ENCODE measurements at places on chromosomes 3 and 15. TPM values are rescaled to one million over a fixed set of nuclear protein-coding genes. Genes with fewer than 3 reads are reported as not detected.

- peaks cover 41% of the 10 kb centered on the region for H3K4me1 ChIP-seq
- peak overlapping the region; percentile 23 for H3K4me3 ChIP-seq
- H3K27me3 ChIP-seq: peaks cover 13% of the 10 kb centered on the region
- H3K36me3 ChIP-seq: no peaks in the 10 kb centered on the region
- DNase-seq: peak; percentile 65
Observed at GRCh38 chr3:46700772-46701171, 420 bp upstream of the TMIE start.

DNA sequence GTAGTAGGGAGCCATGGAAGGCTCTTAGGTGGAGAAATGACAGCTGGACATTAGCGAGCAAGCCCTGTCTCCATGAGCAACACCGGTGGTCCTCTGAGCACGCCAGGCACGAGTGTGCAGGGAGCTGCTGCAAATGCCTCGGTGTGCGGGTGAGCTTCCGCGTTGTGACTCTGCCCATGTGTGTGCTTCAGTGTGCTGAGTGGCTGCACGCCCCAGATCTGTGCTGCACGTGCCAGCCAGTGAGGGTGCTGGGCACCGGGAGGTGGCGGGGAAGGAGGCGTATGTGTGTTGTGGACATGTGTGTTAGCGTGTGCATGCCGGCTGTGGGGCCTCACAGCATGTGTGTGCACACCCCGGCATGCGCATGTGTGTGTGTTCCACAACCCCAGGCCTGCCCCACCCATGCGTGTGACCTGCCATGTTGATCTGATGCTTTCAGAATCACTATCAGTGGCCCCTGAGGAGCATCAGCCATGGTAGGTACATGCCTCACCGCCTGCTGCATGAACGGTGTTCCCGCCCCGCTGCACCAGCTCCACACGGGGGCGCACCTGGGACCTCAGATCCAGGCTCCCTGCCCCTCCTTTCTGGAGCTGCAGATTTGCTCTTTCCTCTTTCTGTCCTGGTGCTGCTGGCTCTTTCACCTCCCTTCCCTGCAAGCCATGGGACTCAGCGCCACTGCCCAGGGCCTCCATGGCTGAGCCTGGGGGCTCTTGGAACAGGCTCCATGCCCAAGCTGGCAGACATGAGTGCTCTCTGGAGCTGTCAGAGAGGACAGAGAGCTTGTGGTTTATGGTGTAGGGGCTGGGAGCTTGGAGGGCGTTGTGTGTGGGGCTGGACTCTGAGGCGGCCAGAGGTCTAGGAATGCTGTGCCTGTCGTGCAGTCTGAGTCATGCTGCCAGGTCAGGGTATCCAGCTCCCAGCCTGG lies 169.4 kb downstream of the TBC1D2B start:
- H3K4me3 ChIP-seq: no peak overlapping the region
- H3K27ac ChIP-seq: no peak overlapping the region
- H3K27me3 ChIP-seq: no peaks in the 10 kb centered on the region
- peak; percentile 68 for DNase-seq
- no peaks in the 10 kb centered on the region for H3K4me1 ChIP-seq

DNA sequence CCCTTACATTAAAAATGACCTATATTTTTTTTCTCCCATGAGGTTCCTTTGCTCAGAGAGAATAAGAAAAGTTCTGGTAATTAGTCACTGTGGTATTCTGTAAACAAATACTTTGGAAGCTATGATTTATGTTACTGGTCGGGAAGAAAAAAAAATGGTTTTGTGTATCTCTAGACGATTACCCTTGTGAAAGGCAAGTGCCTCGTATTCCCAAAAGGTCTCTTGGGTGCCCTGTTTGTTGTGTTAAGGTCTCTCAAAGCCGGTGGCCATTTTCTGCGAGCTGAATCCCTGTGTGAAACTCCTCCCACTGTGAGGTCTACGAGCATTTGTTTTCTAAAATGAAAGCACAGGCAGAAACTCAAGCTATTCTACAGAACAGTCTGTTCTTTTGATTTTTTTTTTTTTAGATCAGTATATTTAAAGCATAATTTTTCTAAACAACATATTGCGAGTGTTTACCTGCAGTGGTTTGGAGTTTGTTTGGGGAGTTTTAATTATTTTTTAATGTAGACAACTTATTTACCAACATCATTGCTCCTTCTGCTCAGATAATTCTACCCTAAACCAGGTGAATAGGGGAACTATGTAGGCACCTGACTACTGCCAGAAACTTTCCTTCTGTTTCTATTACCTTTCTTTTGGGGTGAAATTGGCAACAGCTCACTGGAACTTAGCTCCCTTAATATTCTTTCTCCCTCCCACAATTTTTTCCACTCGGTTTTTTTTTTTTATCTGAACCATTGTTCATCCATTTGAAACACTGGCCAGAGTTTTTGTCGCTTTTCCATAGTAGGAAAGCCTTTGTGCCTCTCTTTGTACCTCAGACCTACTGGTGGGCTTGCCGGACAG lies 44.0 kb downstream of the ZBTB38 start:
- peaks cover 50% of the 10 kb centered on the region for H3K36me3 ChIP-seq
- peak overlapping the region; percentile 88 for H3K27ac ChIP-seq
- peaks cover 80% of the 10 kb centered on the region for H3K4me1 ChIP-seq
- H3K27me3 ChIP-seq: no peaks in the 10 kb centered on the region

- H3K27me3 ChIP-seq: no peaks in the 10 kb centered on the region
- H3K36me3 ChIP-seq: no peaks in the 10 kb centered on the region
- no peaks in the 10 kb centered on the region for H3K4me1 ChIP-seq
- H3K4me3 ChIP-seq: no peak overlapping the region
- no peak for DNase-seq
Observed at GRCh38 chr15:27906802-27907201, 192.3 kb downstream of the OCA2 start.

Gene SCAANT1
- not detected for total RNA-seq

DNA sequence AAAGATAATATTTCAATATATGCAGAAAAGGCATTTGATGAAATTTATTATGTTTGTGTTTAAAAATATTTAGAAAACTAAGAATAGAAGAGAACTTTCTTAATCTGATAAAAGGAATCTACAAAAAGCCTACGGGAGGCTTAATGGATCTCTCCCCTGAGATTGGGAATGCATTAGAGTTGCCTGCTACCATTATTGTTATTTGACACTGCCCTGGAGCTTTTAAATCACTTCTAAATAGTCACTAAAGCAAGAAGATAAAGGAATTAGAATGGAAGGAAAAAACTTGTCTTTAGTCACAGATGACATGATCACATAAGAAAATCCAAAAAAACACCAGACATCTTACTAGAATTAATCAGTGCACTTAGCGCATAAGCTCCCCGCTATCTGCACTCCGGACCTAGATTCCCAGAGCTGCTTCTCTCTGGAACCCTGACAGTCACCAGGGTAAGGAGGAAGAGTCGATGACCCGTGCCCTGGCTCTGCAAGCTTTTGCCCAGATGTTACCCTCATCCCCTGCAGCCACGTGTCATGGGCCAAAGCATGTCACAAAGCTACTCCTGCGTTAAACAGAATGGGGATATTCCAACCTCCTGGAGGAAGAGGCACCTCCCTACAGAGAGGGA lies 97.1 kb downstream of the MINAR1 start:
- peaks cover 8% of the 10 kb centered on the region for H3K27me3 ChIP-seq
- no peak for DNase-seq
- no peaks in the 10 kb centered on the region for H3K4me1 ChIP-seq

GRCh38 chr3:63818282-63819150 lies 583 bp upstream of the C3orf49 start:
- H3K4me1 ChIP-seq: peaks cover 6% of the 10 kb centered on the region
- no peak for DNase-seq
- no peaks in the 10 kb centered on the region for H3K36me3 ChIP-seq
- H3K27me3 ChIP-seq: no peaks in the 10 kb centered on the region
- H3K4me3 ChIP-seq: no peak overlapping the region

DNA sequence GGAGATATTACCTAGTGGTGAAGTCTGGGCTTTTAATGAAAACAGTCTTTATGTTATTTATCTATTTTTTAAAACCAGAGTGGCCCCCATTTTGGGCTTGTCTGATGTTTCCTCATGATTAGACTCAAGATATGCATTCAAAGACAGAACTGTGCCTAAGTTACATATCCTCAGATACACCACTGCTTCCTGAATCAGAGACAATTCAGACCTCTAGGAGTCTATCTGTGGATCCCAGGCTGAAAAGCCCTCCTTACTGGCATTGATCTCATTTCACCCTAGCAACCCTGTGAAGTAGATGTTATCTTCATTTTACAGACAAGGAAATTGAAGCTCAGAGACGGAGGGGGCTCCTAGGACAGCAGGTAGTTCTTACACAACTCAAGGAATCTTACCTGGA lies 16.8 kb upstream of the TGM5 start:
- H3K4me3 ChIP-seq: no peak overlapping the region
- H3K27ac ChIP-seq: no peak overlapping the region
- no peaks in the 10 kb centered on the region for H3K27me3 ChIP-seq
- no peaks in the 10 kb centered on the region for H3K4me1 ChIP-seq
- DNase-seq: no peak
- no peaks in the 10 kb centered on the region for H3K36me3 ChIP-seq

Gene SLC28A1
- not detected for total RNA-seq

DNA sequence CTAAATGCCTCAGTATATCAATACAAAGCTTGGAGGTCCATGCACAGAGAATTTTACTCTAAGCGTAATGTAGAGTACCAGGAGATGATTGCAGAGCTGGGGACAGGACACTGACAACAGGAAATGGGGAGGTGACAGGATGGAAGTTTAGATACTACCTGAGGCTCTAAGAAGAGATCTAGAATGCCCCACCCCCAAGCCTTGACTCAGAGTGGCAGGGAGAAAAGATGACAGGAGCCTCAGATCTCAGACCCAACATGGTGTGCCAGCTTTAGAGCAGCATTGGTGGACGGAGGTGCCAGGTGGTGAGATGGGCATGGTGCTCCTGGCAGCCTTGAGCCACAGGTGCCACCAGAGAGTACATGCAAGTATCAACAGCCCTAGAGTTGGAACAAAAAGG lies 62.5 kb downstream of the LYZL4 start:
- no peak for DNase-seq
- H3K36me3 ChIP-seq: no peaks in the 10 kb centered on the region
- H3K4me3 ChIP-seq: no peak overlapping the region
- H3K27ac ChIP-seq: no peak overlapping the region
- no peaks in the 10 kb centered on the region for H3K4me1 ChIP-seq

- DNase-seq: no peak
- no peaks in the 10 kb centered on the region for H3K36me3 ChIP-seq
- H3K4me3 ChIP-seq: no peak overlapping the region
Observed at GRCh38 chr3:152558386-152558785, 276.5 kb upstream of the P2RY1 start.

Gene ERICH6
- not detected for total RNA-seq
